ENCODE measurements at places on chromosomes 6 and 20.

GRCh38 chr6:40896696-40897095 lies 142.3 kb downstream of the UNC5CL start:
- DNase-seq, result no peak

GRCh38 chr20:47733892-47734291 lies 51.4 kb downstream of the SULF2 start:
- no peak for DNase-seq

- no peak for DNase-seq
Measured at GRCh38 chr6:131764350-131764749, 43.5 kb upstream of the ENPP1 start.

DNA sequence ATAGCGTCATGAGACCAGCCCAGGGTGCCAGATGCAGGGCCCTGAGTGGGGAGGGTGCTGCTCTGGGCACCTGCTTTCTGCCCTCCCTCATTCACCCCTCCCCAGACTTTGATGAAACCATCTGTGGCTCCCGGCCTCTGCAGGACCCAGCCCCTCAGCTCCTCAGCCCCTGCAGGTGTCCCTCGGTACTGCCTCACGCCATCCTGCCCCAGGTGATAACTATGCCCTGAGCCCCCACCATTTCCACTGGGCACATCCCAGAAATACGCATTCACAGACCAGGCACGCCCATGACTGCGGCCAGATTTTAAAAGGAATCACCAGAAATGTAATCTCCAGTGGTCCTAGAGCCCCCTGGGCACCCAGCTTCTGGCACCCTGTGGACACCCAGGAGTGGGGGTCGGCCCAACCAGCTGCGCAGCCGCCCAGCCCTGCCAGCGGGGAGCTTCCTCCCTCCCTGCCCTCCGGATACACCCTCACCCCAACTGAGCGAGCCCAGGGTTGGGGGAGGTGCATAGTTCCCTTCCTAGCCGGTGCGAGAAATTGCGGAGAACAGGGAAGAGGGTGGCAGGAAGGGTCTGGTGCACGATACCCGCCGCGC lies 615 bp upstream of the NTSR1 start:
- DNase-seq, result peak; percentile 36

DNA sequence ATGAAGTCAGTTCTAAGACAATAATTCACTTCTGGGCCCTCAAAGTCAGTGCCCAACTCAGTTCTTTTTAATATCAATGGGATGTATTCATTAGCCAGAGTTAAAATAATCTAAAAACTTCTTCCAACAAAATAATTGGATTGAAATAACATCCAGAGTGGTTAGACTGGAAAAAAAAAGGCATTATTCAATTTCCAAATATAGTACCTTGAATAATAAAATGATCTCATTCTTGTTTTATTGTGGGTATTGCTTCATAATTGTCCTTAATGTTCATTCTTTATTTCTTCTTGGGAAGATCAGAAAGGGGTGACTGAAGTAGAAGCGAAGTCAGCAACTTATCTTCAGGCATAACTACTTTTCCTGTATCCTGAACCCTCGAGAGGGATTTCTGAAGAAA lies 85.1 kb upstream of the JARID2 start:
- DNase-seq, result no peak

- DNase-seq, result no peak
Measured at GRCh38 chr20:49319208-49319809, 41.5 kb upstream of the ZNFX1 start.

Data from activated CD8-positive, alpha-beta T cell treated with anti-CD3 and anti-CD28 coated beads for 36 hours (primary cell).